Adrenal gland (tissue), 19 donors: ENCODE measurements at places on chromosomes 3 and 15. TPM values are rescaled to one million over a fixed set of nuclear protein-coding genes. Genes with fewer than 3 reads are reported as not detected.

- H3K4me3 ChIP-seq = no peak overlapping the region
- H3K36me3 ChIP-seq = no peaks in the 10 kb centered on the region
- H3K27ac ChIP-seq = no peak overlapping the region
- DNase-seq = no peak
- H3K27me3 ChIP-seq = no peaks in the 10 kb centered on the region
These were observed 76.7 kb upstream of the STRIT1 start for GRCh38 chr3:155370198-155370597.

The CYP19A1 gene
- 1.9 TPM for total RNA-seq

DNA sequence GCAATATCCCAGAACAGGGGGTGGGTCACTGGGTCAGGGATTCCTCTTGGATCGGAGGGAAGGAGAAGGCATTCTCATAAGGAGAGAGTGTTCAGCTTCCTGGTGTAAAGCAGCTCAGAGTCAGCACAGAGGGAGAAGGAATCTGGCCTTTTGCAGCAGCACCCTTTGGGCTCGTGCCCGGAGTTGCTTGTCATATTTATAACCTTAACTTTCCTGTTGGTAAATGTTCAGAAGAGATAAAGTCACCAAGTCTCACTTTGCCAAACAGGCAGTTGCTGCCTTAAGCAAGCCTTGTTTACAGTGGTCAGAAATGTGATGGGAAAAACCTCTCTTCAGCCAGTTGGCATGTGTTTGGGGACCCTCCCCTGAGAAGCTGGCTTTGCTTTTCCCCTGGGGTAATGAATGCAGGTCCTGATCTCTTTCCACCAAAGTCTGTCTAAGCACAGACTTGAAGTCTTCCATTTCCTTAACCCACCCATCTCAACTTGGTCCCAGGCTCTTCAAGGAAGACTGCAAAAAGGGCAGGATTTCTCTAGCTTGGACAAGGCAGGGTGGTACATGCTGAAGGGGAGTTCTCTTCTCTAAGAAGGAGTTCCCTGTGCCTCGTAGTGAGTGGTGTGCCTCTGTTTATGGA, 206.9 kb upstream of the BHLHE40 start:
- peak overlapping the region; percentile 8 for H3K27ac ChIP-seq
- H3K27me3 ChIP-seq = no peaks in the 10 kb centered on the region
- H3K4me3 ChIP-seq = no peak overlapping the region
- H3K36me3 ChIP-seq = no peaks in the 10 kb centered on the region
- DNase-seq = peak; percentile 92

- H3K4me1 ChIP-seq = no peaks in the 10 kb centered on the region
- no peak for DNase-seq
- no peak overlapping the region for H3K27ac ChIP-seq
These were observed 48.6 kb downstream of the NR1D2 start for GRCh38 chr3:23993556-23994243.

- H3K4me1 ChIP-seq = no peaks in the 10 kb centered on the region
- no peak overlapping the region for H3K27ac ChIP-seq
- no peaks in the 10 kb centered on the region for H3K27me3 ChIP-seq
- H3K4me3 ChIP-seq = no peak overlapping the region
These were observed 37.4 kb upstream of the SECISBP2L start for GRCh38 chr15:49083401-49084284.

DNA sequence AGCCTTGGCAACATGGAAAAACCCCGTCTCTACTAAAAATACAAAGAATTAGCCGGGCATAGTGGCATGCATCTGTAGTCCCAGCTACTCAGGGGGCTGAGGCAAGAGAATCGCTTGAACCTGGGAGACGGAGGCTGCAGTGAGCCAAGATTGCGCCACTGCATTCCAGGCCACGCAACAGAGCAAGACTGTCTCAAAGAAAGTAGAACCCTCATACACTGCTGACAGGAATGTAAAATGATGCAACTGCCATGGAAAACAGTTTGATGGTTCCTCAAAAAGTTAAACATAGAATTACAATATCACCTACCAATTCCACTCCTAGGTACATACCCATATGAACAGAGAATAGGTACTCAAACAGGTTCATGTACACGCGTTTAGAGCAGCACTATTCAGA, 158.9 kb downstream of the TBC1D5 start:
- H3K27ac ChIP-seq = no peak overlapping the region
- no peaks in the 10 kb centered on the region for H3K36me3 ChIP-seq
- no peaks in the 10 kb centered on the region for H3K27me3 ChIP-seq
- peaks cover 11% of the 10 kb centered on the region for H3K4me1 ChIP-seq

The LCTL gene
- total RNA-seq = not detected
